ENCODE measurements at places on chromosomes 1 and 21.

- DNase-seq, result no peak
These were observed 1.5 kb downstream of the MORC3 start for GRCh38 chr21:36321325-36322082.

GRCh38 chr1:25255706-25256577, 8.7 kb upstream of the RSRP1 start:
- no peak for DNase-seq

DNA sequence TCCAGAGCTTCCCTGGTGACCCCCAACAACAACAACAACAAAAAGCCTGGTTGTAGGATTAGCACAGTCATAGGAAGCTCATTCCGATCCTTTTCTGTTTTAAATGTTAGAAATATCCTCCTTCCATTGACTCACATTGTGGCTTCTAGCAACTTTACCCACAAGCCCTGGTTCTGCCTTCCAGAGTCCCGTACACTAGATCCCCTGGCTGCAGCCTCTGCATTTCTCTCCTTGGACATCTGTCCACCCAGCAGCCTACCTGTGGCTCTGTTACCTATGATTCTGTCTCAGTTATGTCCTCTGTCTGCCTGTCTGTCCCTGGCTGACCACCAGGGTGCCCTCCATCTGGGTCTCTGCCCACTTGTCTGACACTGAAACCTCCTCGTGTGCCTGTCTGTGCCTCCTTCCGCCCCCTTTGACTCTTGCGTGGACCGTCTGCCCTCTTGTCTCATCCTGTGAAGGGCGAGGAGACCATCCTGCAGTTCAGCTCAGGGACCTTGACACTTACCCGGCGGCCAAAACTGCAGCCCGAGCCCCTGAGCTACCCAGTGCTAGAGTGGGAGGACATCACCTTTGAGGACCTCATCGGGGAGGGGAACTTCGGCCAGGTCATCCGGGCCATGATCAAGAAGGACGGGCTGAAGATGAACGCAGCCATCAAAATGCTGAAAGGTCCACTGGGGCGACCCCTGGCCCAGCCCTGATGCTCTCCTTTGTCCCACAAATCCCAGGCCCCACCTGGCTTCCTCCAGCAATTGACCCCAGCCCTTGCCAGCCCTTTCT, 16.1 kb downstream of the TIE1 start:
- no peak for DNase-seq

GRCh38 chr1:170698301-170699275, 34.7 kb downstream of the PRRX1 start:
- DNase-seq, result no peak

- peak; percentile 94 for DNase-seq
These were observed 82.2 kb upstream of the SSX2IP start for GRCh38 chr1:84772428-84772943.

DNA sequence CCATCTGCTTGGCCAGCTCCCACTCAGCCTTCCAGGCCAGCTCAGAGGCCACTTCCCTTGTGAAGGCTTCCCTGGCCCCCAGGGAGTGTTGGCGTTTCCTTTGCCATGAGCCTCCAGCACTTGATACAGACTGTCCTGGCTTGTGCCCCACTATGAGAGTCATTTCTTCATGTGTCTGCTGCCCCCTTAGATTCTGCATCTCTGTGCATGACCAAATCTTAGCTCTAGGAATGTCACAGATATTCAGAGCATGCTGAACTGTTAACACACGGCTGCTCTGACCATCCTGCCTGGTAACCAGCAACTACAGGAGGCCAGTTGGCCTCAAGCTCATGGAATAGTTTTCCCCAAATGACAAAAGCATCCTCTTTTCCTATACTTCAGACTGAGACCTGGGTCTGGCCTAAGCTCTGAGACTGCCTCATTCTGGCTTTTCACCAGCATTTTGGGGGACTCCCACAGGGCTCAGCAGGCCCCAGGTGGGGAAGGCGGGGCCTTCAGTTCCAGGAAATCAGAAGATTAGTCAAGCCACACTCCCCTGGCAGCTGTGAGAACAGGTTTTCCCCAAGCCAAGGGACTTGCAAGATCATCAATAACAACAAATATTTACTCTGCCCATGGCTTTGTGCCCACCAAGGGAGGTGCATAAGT, 182.6 kb upstream of the EDN2 start:
- DNase-seq, result no peak

- no peak for DNase-seq
These were observed 107.2 kb downstream of the SIM2 start for GRCh38 chr21:36806103-36806502.

GRCh38 chr1:228646717-228647522, 88.4 kb upstream of the RHOU start:
- DNase-seq, result peak; percentile 66

- peak; percentile 49 for DNase-seq
These were observed 3.6 kb downstream of the SCNN1D start for GRCh38 chr1:1283821-1284220.

- no peak for DNase-seq
These were observed 5.0 kb downstream of the SLC22A15 start for GRCh38 chr1:115980998-115981993.

GRCh38 chr1:65193129-65193695, 45.2 kb downstream of the AK4 start:
- DNase-seq, result no peak

GRCh38 chr1:93678946-93679480, 2.6 kb downstream of the BCAR3 start:
- no peak for DNase-seq

DNA sequence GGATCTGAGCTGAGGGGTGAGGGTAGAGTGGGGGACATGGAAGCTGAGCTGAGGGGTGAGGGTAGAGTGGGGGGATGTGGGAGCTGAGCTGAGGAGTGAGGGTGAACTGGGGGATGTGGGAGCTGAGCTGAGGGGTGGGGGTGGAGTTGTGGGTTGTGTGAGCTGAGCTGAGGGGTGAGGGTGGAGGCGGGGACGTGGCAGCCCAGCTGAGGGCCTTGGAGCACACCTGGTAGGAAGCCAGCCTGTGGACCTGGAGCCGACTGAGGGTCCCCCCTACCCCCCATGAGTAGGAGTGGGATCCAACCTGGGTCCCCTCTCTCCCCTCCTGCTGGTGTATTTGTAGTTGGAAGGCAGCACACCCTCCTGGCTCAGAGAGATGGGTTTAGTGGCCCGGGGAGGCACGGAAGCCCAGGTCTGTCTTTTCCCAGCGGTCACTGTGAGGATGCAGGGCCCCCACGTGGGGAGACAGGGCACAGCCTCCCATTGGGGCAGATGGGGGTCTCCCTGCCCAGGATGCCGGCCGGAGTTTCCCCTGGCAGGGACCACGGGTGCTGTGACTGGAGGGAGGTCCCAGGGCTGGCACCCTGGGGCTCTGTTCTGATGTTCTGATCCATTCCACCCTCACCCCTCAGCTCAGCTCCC, 13.2 kb upstream of the NPHP4 start:
- no peak for DNase-seq

DNA sequence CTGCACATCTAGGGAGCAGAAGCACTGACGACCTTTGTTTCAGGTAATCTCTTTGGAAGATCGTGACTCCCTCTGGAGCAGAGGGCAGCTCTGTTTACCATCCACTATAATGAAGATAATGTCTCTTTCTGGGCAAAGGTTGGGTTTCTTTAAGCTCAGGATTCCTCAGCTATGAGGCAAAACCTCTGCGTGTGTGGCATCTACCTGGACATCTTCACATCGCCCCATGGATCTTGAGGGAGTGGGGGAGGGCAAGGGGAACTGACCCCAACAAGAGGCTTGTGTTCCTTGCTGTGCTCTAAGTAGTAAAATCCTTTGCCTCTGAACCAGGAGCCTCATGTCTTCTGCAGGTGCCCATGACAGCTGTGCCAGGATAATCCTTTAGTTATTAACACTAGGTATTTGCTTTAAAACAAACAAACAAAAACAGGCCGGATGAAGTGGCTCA, 19.6 kb downstream of the SPATA45 start:
- no peak for DNase-seq

GRCh38 chr1:62826901-62827300, 43.0 kb downstream of the ATG4C start:
- no peak for DNase-seq

- no peak for DNase-seq
These were observed 50.5 kb upstream of the SLFNL1 start for GRCh38 chr1:41072051-41072450.
